ENCODE measurements at places on chromosomes 1 and 21.

GRCh38 chr1:203351037-203351625, at the start of gene FMOD:
Gene FMOD, minus strand, starts transcription at chr1:203351122. Its CDS starts 2,852 bp downstream, at chr1:203348270.
- DNase-seq, result peak; percentile 93

GRCh38 chr1:166947398-166948043, 27.8 kb downstream of the ILDR2 start:
- peak; percentile 68 for DNase-seq

- peak; percentile 57 for DNase-seq
These were observed 97.9 kb downstream of the OBSCN start for GRCh38 chr1:228305721-228306152.

DNA sequence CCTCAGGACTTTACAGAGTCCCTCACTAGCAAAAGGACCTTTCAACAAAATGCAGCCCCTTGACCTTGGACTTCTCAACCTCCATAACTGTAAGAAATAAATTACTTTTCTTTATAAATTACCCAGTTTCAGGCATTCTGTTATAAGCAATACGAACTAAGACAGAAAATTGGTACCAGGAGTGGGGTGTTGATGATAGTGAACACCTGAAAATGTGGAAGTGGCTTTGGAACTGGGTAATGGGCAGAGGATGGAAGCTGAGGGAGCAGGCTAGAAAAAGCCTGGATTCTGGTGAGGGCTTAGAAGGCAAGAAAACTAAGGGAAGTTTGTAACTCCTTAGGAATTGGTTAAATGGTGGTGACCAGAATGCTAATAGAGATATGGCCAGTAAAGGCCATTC, 46.8 kb downstream of the DSCAM start:
- no peak for DNase-seq

DNA sequence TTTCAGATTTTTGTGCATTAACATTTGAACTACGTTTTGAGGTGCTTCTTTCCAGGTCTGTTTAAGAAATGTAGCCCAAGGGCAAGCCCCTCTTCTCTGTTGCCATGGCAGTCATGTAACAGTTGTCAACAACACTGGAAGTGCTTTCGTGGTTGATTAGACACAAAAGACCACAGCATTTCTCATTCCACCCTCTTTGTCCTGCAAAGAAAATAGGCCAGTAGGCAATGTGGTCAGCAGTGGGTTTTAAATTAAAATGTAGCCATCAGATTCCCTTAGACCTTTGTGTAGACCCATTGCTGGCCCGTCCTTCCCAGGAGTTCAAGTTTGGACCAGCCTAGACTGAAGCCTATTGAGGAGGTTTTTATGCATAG, 35.4 kb downstream of the VANGL1 start:
- no peak for DNase-seq

- DNase-seq, result peak; percentile 6
These were observed 1.9 kb downstream of the PLA2G2F start for GRCh38 chr1:20141001-20141400.

DNA sequence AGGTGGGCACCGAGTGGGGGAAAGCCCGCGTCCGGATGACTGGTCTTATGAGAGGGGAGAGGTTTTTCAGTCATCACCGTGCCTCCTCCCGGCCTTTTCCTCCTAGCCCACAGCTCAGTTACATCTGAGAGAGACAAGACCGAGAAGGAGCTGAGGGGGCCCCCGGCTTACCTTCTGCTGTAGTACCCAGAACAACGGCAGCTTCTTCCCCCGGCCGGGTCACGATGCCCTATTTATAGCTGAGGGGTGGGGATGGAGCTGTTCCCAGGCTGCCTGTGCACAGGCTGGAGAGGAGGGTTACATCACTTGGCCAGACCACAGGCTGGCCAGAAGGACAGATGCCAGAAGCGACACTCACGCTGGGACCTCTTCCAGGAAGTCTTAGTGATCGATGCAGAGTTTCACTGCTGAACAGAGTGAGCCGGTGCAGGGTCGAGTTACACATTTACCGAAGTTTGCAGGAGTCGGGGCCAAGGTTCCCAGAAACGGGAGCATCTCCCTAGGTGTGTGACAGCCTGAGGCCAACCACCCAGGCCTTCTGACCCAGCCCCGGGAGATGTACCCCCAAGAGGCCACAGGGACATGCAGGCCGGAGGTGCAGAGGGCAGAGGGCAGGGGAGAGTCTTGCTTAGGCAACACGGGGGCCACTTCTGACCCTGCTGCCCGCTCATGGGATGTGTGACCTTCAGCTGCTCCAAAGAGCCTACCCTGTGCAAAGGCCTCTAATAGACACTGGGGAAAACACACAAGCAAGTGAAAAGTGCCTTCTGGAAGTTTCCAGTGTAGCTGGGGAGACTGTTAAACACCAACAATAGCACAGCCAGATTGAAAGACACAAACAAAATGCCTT, at the start of gene AGT:
TSS of gene AGT (minus strand) at position 208 of the 850 bp plus-strand sequence. CDS start 3,299 bp downstream, outside the sequence.
- peak; percentile 89 for DNase-seq

- DNase-seq, result no peak
These were observed 14.7 kb downstream of the LYPLAL1 start for GRCh38 chr1:219188331-219188803.

GRCh38 chr1:67441183-67441582, 11.0 kb upstream of the SERBP1 start:
- peak; percentile 74 for DNase-seq

DNA sequence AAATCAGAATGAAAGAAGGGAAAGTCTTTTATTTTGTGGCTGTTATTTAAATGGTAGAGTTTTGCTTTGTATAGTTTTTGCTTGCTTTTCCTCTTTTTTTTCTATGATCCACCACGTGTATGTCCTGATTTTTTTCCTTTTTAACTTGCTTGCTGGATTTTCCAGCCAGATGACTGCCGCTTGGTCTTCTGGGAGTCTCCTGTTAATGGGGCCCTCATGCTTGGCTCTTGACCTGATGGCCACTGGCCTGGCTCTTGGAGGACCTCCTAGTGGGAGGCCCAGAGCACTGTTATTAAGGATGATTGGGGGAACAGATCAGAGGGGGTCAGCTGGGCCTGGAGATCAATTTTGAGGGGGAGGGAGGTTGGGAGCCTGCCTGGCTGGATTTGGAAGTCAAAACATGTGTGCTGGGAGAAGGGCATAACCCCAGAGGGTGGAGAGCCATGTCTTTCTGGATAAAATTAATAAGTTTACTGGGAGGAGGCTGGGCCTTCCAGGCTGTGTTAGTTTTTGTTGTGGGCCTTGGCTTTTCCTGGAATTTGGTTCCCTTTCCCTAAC, 1.2 kb downstream of the FGGY start:
- peak; percentile 63 for DNase-seq

- no peak for DNase-seq
These were observed 67.9 kb downstream of the PHACTR4 start for GRCh38 chr1:28437264-28437923.

DNA sequence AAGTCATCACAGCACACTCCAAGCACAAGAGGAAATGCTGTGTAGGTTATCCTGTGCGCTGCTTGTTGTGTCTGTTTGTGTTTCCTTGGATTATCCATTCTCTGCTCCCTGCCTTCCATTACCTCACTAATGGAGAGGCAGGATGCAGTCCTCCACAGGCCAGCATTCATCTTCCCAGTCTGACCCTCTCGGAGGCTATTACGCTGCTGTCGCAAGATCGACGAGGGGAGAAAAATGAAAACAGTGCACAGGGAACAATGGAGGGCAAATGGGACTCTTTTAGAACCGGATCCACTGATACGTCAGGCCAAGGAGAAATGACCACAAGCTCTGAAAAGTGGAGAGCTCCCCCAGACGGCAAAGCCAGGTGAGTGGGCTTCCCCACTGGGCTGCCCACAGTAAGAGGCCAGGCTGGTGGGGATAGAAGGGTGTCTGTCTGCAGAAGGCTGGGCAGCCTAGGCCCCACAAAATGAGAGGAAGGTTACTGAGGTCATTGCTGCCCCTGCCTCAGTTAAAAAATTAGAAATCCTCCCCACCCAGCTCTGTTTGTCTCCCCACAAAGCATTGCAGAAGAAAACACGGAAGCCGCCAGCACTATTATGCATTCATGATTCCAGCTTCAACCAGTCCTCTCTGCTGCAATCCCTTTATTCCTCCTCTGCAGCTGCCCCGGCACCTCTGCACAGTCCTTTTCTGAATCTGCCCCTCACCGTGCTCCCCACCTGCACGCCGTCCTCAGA, 21.7 kb downstream of the LRRN2 start:
- no peak for DNase-seq

GRCh38 chr1:118363396-118363795, 178.4 kb upstream of the SPAG17 start:
- no peak for DNase-seq

DNA sequence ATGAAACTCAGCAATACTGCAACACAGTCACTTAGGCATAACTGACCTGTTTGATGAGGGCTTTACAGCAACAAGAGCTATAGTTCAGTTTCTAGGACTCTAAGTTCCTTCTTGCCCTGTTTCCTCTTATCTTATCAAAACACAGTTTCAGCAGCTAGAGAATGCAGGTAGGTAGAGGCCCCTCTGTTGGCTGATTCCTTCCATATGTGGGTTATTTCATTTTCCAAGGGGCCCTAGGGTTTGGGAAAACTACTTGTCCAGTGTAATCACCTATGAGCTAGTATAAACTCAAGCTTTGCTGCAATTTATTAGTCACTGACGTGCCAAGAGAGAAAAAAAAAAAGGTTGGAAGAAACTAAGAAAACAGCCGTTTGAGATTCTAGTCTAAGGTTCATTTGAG, 607.7 kb upstream of the USP24 start:
- no peak for DNase-seq

DNA sequence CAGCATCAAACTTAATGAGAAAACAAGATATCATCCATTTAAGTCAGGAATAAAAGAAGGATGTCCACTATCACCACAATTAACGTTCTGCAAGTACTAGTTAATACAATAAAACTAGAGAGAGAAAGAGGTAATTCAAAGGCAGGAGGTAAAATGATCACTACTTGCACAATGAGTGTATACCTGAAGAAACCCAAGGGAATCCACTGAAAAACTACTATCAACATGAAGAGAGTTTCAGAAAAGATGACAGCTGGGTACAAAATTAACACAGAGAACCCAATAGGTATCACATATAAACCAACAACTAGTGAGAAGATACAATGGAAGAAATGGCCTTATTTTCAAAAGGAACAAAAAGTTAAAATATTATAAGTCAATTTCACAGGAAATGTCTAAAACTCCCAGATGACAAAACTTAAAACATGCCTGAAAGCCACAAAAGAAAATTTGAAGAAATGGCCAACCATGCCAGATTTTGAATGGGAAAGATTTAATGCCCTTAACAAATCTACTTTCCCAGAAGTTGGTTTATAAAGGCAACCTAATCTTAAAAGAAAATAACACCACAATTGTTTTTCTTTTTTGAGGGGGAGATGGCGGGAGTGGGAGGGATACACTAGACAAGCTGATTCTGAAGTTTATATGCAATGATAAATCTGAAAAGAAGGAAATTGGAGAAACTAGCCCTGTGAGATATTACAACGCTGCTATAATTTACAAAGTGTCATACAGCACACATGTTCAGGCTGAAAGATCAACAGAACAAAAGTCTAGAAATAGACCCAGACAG, 17.8 kb downstream of the VPS26C start:
- DNase-seq, result no peak

DNA sequence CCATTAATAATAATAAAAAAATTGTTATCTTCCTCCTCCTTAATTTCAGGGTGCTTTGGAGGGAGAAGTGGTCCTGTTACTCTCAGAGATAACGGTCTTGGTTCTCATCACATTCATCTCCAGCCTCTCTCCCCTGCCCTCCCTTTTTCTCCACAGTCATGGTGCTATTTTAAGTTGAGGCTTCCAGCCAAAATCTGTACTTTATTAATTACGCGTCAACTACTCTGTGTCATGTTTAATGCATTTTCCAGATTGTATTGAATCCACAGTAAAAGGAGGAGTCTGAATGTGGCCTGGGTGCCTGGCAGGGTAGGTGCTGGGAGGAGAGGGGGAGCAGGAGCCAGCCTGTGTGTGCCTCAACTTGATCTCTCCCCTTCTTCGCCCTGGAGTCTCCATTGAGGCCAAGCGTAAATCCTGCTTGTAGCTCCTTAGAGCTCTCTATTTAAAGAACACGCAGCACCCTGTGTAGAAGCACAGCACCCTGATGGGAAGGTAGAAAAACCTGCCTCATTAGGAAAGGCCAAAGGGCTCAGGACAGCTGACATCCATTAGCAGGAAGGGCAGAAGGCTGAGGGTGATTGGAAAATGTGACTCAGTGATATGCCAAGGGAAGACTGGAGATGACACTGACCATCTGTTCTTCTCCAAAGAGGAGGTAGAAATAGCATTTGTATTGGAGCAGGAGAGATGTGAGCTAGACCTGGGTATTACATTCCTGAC, 82.4 kb downstream of the PLXNA2 start:
- peak; percentile 71 for DNase-seq

DNA sequence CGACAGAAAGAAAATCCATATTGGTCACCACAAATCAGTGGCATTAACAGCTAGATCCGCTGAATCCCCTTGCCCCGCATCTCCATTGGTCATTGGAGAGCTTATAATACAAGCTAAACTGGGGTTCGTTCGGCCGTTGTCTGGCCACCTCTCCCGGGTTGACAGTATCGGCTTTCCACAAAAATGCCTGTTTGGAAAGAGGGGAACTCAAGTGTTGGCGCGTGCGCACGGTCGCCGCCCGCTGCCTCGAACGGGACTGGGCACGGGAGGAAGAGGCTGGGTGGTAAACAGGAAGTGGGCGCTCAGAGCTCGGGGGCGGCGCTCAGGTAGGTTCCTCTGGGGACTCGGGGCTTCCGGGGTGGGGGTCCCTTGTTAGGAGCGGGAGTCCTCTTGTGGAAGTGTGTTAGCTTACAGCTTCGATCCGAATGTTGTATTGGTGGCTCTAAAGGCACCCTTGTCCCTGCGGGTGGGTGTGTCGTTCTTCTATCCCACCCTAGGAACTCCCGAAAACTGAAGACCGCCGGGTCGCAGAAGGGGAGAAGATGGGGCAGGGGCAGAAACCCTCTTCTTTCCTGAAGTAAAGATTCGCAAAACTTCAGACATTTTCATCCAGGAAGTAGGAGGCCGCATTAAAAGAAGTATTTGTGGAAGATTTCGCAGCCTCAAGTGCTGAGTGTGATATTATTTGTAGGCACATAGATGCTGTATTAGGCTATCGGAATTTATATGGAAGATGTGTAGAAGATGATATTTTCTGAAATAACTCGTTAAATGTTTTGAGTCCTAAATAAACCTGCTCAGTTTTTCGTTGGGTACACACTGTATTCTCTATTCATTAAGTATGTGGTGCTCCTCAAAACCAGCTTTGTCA, 962 bp downstream of the BROX start:
- DNase-seq, result peak; percentile 97

DNA sequence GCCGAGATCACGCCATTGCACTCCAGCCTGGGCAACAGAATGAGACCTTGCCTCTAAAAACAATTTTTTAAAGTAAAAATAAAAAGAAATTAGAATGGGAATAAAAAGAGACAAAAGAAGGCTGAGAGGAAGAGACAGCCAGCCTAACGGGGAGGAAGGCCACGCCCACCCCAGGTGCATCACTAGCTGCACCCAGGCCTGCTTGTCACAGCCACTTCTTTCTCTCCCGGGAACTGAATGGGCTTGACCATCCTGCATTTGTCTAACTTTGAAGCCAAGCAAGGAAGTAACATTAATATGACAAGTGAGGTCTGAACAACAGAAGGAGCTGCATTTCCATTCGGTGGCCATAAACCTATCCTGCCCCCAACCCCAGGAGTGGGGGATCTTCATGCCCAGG, 20.8 kb upstream of the EFNA1 start:
- no peak for DNase-seq

- no peak for DNase-seq
These were observed 9.3 kb downstream of the LEPR start for GRCh38 chr1:65429806-65430205.

GRCh38 chr1:94279038-94279437, 41.7 kb upstream of the ARHGAP29 start:
- no peak for DNase-seq
